ENCODE measurements at places on chromosomes 13 and 19.

DNA sequence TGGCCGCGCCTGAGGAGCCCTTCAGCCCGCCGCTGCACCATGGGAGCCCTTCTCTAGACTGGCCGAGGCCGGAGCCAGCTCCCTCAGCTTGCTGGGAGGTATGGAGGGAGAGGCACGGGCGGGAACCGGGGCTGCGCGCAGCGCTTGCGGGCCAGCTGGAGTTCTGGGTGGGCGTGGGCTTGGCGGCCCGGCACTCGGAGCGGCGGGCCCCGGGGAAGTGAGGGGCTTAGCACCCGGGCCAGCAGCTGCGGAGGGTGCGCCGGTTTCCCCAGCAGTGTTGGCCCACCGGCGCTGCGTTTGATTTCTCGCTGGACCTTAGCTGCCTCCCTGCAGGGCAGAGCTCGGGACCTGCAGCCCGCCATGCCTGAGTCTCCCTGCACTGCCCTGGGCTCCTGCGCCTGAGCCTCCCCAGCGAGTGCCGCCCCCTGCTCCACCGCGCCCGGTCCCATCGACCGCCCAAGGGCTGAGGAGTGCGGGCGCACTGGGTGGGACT, 1890.0 kb upstream of the PCDH20 start:
- DNase-seq = no peak

GRCh38 chr13:100269837-100270236, 180.9 kb downstream of the PCCA start:
- no peak for DNase-seq

DNA sequence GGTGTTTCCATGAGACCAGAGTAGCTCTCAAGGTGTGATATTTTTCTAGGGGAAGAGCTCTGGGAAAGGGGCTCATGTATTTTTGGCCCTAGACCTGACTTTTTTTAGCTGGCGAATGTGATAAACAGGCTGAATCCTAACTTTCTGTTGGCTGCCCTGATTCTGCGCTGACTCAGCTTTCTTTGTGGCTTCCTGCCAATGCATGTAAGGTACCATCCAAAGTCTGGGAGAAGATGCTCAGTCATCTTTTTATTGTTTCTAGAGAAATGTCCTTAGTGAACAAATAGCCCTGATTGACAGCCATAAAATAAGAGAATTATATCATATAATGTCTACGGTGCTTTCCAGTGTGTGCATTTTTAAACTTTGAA, 113.6 kb upstream of the MBNL2 start:
- no peak for DNase-seq

DNA sequence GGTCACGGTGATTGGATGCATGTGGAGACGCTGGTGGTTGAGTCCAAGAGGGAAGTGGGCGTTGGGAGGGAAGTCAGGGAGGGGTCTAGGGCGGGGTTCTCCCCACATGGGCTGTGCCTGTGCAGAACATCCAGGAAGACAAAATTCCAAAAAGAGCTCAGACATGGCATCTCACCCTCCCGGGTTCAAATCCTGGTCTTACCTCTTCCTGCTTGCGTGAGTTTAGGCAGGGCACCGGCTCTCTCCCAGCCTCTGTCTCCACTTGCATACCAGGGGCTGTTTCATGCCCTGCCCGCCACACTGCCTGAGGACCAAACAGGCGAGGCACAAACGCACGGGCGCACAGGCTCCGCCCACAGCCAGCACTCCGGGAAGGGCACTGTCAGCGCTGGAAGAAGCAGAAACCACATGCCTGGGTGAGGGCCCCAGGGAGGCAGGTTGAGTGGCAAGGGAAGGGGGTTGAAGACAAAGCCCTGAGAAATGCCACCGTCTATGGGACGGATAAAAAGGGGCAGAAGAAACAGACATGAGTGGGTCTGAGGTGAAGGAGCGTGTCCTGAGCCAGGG, 123.6 kb upstream of the SOX1 start:
- DNase-seq = peak; percentile 34

- no peak for DNase-seq
Observed at GRCh38 chr19:29785955-29786589, 25.7 kb upstream of the CCNE1 start.

DNA sequence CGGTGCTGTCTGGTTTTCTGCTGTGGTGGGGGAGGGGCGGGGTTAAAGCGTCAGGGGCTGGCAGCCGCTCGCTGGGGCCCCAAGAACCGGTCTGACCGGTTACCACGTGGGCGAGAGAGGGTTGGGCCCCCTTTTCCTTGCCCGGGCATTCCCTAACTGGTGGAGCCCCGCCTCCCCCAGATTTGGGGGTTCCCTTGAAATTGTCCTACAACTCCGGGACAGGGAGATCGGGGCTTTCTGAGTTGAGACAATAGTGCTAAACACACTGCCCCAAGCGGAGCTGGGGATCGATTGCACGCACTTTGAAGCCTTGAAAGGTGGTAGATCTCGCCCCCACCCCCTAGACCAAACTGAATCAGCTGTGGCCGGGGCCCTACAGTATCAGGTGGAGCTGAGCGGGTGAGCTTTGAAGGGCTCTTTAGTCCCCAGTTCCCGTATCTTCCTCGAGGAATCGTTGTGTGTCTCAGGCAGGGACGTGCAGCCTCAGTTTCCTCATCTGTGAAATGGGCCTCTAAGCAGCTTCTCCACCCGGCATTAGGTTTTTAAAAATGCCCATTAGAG, 4.8 kb downstream of the IER2 start:
- peak; percentile 56 for DNase-seq

- no peak for DNase-seq
Observed at GRCh38 chr19:29590278-29590677, 15.8 kb upstream of the POP4 start.

GRCh38 chr13:45162194-45162593, 38.7 kb downstream of the KCTD4 start:
- no peak for DNase-seq

DNA sequence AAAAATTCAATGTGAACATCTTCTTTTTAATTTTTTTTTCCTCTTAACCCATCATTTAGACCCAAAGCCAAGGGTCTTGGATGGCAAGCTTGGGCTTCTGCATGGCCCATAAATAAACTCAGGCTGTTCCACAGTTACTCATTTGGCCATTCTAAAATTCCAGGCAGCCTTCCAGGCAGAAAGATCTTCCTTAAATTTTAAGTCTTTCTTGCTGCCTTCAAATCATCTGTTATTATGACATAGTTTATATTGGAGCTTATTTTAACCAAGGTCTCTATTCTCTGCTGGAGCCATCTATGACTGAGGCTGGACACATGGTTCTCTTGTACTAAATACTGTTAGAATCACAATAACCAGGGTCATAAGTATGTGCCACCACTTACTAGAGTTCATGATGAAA, 317.3 kb upstream of the MAB21L1 start:
- no peak for DNase-seq

DNA sequence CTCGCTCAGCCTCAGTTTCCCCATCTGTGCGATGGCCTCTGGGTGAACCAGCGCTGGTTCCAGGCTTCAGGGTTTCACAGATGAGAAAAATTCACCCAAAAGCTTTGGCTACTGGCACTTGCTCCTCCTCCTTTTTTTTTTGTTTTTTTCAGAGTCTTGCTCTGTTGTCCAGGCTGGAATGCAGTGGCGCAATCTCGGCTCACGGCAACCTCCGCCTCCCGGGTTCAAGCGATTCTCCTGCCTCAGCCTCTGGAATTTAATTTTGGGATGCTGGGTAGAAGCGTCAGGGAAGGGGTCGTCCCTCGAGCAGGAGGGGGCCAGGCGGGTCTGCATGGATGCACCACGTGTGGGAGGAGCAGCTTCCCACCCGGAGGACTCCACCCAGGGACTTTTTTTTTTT, 7.0 kb downstream of the PRSS57 start:
- DNase-seq = no peak

- peak; percentile 75 for DNase-seq
Observed at GRCh38 chr13:41352935-41353840, 42.1 kb downstream of the NAA16 start.

GRCh38 chr19:58545286-58546018, 1.6 kb downstream of the TRIM28 start:
- no peak for DNase-seq

- peak; percentile 83 for DNase-seq
Observed at GRCh38 chr13:46211483-46212351, at the start of gene LRRC63. Gene LRRC63, plus strand, starts transcription at chr13:46211928. Its CDS starts 1,107 bp downstream, at chr13:46213035.

DNA sequence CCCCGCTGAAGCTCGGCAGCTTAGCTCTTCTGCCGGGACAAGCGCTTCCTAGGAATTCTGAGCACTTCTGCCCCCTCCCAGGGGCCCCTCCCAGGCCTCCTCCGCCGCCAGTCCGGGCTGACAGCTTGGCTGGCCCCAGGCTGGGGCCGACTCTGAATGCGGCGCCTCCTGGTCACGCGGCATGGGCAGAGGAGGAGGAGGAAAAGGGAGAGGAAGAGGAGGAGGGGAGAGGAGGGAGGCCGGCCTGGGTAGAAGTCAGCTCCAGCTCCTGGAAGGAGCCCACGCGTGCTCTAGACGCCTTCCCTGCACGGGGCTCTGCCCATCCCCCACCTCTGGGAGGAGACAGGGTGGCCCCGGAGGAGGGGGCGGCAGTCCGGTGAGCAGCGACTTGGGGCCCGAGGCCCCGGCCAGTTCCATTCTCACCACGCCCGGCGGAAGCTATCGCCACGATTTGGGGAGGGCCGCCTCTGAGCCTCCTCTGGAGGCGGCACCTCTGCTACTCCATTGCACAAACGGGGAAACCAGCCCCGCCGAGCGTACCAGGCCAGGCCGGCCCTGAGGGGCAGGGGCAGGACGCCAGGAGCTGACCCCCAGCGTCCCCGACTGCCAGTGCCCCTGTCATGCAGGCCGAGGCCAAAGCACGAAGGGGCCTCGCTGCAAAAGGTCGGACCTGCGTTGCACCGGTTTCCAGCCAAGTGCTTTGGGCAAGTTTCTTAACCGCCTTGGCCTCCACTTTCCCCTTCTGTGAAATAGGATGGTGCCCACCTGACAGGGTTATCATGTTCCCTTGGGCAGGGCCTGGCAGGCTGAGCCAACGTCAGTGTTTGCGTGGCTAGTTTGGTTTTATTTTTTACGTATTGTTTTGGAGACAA, 31.6 kb downstream of the CCNE1 start:
- DNase-seq = no peak

- DNase-seq = no peak
Observed at GRCh38 chr19:28949535-28949934, 263.4 kb downstream of the UQCRFS1 start.

DNA sequence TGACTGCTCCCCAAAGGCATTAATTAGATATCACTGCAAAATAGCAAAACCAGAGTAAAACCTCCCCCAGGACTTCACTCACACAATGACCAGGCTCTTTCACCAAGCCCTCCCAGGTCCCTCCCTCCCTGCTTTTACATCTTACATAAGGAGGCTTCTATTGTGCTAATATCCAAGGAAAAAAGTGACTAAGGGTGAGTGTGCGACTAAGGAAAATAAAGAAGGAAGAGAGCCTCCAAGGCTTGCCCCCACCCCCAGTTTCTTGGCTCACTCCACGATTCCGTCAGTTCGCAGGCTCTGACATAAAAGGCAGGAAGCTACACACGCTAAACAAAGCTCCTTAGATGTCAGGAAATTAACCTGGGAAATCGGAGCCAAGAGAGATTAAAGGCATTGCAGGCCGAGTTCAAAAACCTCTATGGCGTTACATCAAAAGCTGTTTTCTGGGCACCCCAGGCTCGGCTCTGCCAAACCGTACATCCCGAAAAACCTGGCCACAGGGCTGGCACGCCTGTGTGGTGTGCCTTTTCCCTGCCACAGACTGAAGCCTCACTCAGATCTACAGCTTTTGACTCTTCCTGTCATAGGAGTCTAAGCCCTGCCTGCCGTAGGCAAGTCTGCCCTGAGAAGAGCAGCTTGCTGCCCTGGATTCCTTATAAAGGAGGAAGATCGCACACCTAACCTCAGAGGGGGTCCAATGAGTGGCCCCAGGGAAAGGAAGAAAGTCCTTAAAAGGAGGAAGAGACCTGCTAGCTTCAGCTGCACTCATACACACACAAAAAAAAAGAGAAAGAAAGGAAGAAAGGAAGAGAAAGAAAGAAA, 67.0 kb upstream of the SERP2 start:
- no peak for DNase-seq

- DNase-seq = no peak
Observed at GRCh38 chr19:48433337-48433736, 12.4 kb upstream of the GRWD1 start.

- DNase-seq = no peak
Observed at GRCh38 chr13:89029062-89029461, 1357.9 kb downstream of the SLITRK5 start.

DNA sequence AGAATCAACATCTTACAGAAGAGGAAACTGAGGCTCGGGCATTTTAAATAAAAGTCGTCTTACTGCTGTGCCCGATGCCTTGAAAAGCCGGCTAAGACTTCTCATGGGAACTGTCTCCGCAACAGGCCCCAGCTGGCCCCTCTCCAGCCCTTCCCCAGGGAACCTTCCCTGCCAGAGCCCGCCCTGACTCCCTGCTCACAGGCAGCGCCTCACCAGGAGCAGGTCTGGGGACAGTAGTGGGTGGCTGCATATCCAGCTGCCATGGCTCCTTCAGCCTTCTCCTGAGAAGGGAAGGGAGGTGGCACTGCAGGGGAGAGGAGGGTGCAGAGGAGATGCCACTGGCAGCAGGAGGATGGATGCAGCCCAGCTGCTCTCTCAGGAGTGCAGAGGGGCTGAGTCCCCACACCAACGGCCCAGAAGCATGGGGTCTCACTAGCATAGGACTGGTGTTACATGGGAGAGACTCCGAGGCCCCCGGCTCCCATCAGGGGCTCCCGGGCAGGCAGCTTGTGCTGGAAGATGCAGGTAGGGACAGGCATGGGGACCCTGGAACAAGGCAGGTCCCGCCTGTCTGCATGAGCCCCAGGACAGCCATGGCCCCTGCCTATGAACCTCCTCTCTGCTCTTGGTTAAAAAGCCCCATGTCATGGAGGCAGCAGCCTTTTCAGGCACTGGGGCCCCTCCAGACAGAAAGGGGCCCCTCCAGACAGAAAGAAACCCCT, 216.4 kb upstream of the SGCG start:
- DNase-seq = no peak

- no peak for DNase-seq
Observed at GRCh38 chr13:113656831-113657671, 947 bp downstream of the ATP4B start.

DNA sequence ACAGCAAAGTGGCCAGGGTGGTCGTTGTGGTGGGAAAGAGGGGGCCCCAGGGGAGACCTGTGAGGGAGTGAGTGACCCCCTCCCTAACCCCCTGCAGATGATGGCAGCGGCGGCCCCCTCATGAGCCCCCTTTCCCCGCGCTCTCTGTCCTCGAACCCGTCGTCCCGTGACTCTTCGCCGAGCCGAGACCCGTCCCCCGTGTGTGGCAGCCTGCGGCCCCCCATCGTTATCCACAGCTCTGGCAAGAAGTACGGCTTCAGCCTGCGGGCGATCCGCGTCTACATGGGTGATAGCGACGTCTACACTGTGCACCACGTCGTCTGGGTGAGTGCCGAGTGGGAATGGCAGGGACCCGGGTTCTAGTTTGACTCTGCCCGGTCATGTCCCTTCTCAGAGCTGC, 8.1 kb upstream of the PIK3R2 start:
- DNase-seq = no peak

- no peak for DNase-seq
Observed at GRCh38 chr13:110780422-110780821, 66.9 kb downstream of the ING1 start.

- DNase-seq = no peak
Observed at GRCh38 chr19:1049106-1049505, 9.2 kb downstream of the ABCA7 start.

DNA sequence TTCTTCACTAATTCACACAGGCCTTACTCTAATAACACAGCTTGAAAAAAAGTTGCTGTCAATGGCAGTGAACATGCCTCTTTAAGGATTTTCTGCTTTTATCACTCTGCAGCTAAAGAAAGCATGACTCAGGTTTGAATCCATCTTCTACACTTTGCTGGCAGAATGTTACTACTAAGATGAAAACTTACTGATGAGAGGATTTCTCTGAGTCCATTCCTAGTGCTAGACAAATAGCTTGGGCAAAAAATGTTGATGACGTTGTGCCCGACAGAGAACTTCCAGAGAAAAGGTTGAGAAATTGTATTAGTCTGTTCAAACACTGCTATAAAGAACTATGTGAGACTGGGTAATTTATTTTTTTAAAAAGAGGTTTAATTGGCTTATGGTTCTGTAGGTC, 572.0 kb downstream of the IRS2 start:
- no peak for DNase-seq

All from CD8-positive, alpha-beta T cell (primary cell).